ENCODE measurements at places on chromosomes 7 and 10.

GRCh38 chr10:122373721-122374120 is 787 bp upstream of the PLEKHA1 start:
- no peak for DNase-seq

DNA sequence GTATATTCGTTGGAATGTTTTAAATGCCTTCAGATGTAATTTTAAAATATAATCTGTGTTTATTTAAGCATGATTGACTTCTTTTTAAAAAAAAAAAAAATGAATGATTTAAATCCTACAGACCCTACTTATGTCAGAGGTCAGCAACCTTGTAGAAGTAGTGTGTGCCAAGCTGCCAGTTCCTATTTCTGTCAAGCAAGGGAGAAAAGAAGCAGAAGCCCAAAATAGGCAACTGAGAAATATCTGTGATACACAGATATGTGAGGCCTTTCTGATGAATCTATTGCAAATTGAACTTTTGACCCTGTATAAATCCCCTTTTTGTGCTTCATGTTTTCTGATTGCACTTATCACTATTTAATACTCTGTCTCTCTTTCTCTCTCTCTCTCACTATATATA is 199.5 kb downstream of the LRRN3 start:
- DNase-seq: no peak

DNA sequence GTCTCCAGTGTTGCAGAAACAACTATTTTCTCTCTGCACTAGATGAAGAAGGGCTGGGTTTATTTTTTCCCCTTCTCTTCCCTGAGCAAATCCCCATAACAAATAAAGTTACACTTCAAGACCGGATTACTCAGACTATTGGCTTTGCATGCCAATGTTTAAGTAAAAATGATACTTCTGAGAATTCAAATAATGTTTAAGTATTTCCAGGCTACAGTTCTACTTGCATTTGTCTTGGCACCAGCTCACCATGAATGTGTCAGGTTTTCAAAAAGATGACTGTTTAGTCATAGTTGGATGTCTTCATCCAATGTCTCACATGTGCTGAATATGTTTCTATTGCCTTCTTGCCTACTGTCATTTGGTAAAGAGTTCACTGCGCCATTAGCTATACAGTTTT is 912.6 kb downstream of the GATA3 start:
- DNase-seq: no peak

GRCh38 chr10:97573021-97573420 is 442 bp downstream of the ANKRD2 start:
- DNase-seq: no peak

DNA sequence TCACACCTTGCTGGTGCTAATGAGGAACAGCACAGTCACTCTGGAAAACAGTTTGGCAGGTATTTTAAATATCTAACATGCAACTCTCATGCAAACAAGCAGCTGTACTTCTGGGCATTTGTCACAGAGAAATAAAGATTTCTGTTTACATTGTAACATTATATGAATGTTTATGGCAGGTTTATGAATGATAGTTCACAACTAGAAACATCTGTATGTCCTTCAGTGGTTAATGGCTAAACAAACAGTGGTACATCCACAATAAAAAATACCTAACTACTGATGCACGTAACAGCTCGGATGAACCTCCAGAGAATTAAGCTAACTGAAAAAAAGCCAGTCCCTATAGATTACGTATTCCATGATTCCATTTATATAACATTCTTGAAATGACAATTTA is 109.6 kb downstream of the GPR37 start:
- no peak for DNase-seq

GRCh38 chr10:128429835-128430513 is 303.8 kb upstream of the MKI67 start:
- DNase-seq: no peak

GRCh38 chr7:128112781-128113221 is 81.6 kb upstream of the LRRC4 start:
- DNase-seq: no peak

GRCh38 chr7:57388761-57389160 is 61.2 kb upstream of the ZNF716 start:
- DNase-seq: no peak

- no peak for DNase-seq
These were observed 341.5 kb upstream of the AOAH start for GRCh38 chr7:37065779-37066271.

- DNase-seq: no peak
These were observed 62.6 kb upstream of the SFMBT2 start for GRCh38 chr10:7473474-7473873.

GRCh38 chr10:75709811-75710210 is 278.4 kb downstream of the LRMDA start:
- no peak for DNase-seq

DNA sequence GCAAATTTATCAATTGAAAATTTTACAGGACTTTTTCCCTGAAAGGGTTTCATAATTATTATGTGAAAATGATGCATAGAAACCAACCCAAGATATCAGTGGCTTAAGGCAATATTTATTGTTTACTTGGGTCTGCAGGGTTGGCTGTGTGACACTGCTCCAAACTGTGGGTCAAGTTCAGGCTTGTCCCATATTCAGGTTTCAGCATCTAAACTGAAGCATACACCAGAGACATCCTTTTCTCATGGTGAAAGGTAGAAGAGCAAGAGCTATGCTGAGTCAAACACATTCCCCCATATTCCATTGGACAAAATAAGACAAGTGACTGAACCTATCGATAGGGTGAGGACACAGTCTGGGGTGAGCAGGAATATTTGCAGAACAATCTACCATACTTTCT is 110.9 kb downstream of the MAPK8 start:
- DNase-seq: no peak

GRCh38 chr7:155808549-155809331 is 3.5 kb downstream of the SHH start:
- DNase-seq: no peak

- no peak for DNase-seq
These were observed 255.5 kb upstream of the CXCL12 start for GRCh38 chr10:44640429-44640828.

DNA sequence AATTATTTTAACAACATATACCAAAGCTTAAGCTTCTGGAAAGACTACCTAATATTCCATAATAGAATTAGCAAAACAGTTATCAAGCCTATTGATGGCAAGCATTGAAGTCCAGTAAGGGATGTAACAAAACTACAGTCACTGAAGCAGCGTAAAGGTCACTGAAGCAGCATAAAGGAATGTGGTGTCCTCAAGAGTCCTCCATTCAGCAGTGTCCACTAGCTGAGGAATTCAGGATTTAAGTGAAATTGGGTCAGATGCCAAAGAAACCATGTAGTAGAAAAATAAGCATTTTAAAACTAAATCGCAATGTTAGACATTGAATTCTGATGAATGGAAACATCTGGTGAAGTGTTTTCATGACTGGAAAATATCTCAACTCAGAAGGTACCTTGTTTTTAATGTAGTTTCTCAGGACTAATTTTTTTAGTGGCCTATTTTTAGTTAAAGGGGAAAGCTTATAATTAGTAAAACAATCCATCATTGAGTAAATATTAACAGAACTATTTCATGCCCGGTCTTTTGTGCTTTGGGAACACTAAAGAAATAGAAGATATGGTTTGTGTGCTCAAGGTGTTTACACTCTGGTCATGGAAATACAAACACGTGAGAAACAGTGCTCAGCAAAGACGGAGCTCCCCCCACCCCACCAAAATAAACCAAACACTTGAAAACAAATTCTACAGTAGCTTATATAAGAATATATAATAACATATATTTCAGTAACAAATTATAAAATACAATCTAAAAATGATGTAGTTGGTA is 121.4 kb downstream of the CDK14 start:
- no peak for DNase-seq

DNA sequence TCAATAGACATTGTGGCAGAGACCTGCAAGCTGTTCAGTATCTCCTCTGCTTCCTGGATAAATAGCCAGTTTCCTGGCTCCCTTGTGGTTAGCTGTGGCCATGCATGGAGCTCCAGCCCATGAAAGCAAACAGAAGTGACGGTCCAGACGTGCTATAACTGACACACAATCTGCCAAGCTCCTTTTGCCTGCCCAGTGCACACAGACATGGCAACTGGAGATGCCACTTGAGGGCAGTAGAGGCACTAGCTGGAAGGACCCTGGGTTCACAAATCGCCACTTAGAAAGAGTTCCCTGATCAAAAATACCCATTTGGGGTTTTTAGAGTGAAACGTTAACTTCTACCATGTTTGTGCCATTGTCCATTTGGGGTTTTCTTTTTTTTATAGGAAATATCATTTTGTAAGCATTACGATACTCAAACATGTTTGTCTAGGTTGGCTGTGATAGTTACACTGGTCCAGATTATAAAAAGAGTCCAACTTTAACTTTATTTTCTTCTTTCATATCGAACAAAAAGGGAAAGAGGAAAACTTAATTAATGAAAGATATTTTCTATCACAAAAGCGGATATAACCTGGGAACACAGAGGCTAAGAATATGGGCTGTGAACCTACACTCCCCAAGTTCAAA is 31.3 kb downstream of the KIN start:
- DNase-seq: no peak

GRCh38 chr10:62652564-62652963 is 152.0 kb upstream of the ADO start:
- DNase-seq: no peak

GRCh38 chr7:148374396-148375259 is 215.9 kb upstream of the C7orf33 start:
- no peak for DNase-seq

GRCh38 chr10:123492016-123492415 is 174.1 kb upstream of the GPR26 start:
- DNase-seq: no peak

DNA sequence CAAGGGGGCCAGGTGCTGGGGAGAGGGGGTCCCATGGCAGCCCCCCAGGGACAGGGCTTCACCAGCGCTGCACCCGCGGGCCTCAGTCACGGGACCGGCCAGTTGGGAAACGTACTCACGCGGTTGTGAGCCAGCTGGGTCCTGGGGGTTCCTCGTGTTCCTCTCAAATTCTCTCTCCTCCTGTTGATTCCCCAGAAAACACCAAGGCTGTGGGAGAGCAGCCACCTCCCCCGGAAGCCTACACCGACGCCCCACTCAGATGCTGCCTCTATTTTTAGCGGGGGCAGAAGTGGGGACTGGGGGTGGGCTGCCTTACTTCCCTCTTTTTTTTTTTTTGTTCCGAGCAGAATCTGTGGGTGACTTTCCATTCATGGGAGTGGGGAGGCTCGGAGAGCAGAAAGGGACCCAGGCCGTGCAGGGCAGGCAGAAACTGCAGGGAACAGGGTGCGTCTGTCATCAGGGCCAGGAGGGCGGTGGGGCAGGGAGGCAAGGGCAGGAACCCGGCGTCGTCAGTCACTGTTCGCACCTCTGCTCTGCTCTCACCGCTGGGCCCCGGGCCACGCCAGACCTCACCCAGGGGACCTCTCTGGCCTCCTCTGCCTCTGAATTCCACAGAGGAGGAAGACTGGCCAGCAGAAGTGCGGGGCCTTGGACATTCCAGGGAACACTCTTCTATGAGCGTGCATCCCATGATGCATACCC is 63.1 kb downstream of the CARD11 start:
- no peak for DNase-seq

- DNase-seq: no peak
These were observed 116.2 kb downstream of the LRMDA start for GRCh38 chr10:75547391-75548298.

DNA sequence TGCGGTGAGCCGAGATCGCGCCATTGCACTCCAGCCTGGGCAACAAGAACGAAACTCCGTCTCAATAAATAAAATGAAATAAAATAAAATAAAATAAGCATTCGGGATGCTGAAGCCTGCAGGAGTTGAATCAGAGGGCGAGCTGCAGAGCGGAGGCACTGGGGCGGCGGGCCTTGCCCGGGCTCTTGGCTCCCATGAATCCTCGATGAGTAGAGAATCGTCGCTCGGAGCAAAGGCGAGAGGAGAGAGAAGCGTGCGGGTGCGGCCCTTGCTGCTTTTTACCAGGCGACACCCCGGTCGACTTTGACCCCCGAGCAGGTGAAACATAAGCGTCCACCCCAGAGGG is 168.3 kb downstream of the UBE2H start:
- DNase-seq: no peak

DNA sequence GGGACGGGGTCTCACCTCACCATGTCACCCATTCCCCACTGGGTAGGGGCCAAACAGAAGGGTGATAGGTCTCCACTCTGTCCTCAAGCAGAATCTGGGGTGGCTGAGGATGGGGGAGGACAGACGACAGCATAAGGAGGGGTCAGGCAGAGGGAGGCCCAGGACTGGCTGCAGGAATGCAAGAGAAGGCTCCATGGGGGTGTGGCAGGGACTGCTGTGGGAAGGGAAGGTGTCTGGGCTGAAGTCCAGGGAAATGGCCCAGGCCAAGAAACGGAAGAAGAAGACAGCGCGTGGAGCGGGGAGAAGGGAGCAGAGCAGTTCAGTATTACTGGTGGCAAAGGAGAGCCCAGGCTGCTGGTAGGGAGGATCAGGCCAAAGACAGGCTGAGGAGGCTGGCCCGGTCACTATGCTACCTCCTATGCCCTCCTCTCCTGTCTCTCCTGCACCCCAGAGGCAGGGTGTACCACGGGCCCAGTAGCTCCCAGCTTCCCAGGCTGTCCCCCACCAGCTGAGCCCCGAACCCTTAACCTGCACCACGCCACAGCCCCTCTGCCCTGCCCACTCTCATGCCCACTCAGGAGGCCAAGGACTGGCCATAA is 60.9 kb downstream of the GRB10 start:
- no peak for DNase-seq

GRCh38 chr7:66167773-66168387 is 37.3 kb upstream of the TPST1 start:
- DNase-seq: no peak

DNA sequence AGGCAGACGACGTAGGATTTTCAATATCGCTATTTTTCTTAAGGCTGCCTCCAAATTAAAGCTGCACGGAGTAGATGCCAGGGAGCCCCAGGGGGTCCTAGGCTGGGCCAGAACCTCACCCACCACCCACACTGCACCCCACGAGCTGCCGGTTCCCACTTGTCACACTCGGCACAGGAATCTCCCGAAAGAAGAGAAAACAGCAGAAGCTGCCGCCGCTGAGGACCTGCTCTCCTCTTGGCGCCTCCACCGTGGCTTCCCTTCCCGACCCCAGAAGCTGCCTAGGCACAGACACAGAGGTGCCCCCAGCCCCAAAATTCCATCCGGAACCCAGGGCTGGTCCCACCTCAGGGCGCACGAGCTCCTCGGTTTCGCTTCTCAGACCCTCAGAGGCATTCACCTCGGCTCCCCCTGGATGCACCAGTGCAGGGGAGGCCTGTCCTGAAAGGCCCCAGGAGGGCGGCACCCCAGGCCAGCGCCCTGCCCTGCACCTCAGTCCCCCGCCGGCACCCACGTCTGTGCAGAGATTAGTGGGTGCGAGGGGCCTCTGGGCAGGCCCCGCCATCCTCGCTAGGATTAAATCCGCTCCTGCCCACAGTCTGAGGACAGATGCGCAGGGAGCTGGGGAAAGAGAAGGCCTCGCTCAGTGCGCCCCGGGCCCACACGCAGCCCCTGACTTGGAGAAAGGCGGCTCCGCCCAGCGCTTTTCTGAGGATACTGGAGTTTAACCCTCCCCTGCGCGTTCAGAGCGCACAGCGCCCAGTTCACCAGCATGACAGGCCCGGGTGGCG is 99.2 kb downstream of the PTPRN2 start:
- no peak for DNase-seq

- DNase-seq: peak; percentile 22
These were observed 149.8 kb downstream of the HBP1 start for GRCh38 chr7:107318523-107319160.

- DNase-seq: no peak
These were observed 14.1 kb downstream of the MAP3K8 start for GRCh38 chr10:30448092-30448491.

GRCh38 chr10:4102802-4103344 is 317.9 kb upstream of the KLF6 start:
- no peak for DNase-seq

Measured in HFF-Myc (cell line).